SJSA1 (cell line): ENCODE measurements at places on chromosomes 1 and 21.

DNA sequence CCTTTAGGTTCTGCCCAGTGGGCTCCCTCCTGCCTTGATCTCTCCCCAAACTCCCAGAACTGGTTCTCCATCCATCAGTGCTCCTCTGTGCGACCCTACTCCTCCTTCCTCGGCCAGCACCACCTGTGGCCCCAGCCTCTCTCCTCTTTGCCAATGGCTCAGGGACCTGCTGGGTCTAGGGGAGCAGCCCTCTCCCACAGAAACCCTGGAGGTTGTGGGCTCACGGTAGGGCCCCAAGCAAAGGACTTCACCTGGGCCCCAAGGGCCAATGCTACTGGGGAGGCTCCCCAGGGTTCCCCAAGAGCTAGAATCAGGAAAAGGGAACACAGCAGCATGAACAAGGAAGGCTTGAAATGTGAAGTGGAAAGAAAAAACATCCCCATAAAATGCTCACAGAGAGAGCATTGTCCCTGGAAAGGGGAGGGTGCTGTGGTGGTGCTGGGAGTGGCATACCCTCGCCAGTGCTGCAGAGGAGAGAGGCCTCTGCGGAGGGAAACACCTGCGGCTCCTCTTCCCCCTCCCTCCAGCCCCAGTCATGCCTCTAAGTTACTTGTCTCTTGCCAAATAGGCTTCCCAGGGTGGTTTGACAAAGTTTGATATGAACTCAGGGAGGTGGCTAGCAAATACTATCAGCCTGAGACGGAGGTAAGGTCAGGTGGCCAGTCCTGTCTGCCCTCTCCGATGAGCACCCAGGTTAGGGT lies 2.5 kb downstream of the TMEM63A start:
- peaks cover 23% of the 10 kb centered on the region for H3K4me1 ChIP-seq
- H3K27me3 ChIP-seq = no peaks in the 10 kb centered on the region
- H3K27ac ChIP-seq = no peak overlapping the region
- no peak for DNase-seq

GRCh38 chr1:232221802-232222499 lies 408.0 kb downstream of the SIPA1L2 start:
- no peak overlapping the region for H3K27ac ChIP-seq
- H3K27me3 ChIP-seq = no peaks in the 10 kb centered on the region
- H3K36me3 ChIP-seq = no peaks in the 10 kb centered on the region
- H3K4me3 ChIP-seq = no peak overlapping the region

GRCh38 chr1:229562686-229563085 lies 4.2 kb upstream of the ABCB10 start:
- H3K4me1 ChIP-seq = peaks cover 8% of the 10 kb centered on the region
- no peak for DNase-seq
- H3K36me3 ChIP-seq = peaks cover 4% of the 10 kb centered on the region
- H3K27me3 ChIP-seq = no peaks in the 10 kb centered on the region
- no peak overlapping the region for H3K4me3 ChIP-seq

GRCh38 chr1:80994934-80995333 lies 805.8 kb upstream of the ADGRL2 start:
- H3K27ac ChIP-seq = no peak overlapping the region

DNA sequence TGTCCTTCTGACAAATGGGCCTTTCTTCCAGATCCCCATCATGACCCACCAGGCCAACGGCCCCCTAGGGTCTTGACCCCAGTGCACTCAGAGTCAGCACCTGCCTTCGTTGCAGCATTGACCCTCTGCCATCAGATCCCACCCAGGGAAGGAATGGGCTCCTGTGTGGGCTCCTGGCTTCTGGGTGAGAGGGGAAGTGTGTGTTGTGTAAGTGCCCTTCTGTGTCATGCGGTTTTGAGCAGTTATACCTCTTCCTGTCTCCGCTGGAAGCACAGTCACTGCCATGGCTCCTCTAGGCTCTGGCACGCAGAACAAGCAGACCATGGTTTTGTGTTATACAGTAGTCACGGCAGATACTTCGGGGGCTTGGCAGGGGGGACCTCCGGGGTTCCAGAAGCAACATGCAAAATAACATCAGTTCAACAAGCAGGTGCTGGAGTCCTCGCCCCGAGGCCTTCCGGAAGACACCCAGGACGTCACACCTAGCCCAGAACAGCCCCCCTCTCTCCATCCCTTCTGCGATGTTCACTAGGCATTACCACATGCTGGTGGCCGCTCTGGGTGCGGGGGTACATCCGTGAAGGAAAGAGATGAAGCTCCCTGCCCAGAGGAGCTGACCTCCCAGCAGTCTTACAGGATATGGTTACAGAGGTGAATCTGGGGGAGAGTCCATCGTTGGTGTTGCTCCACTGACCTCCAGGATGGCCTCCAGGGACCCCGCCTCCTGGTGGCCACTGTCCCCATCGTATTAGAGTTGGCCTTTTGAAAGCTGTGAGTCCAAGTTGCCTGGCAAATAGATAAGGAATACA lies 17.4 kb upstream of the KCNAB2 start:
- DNase-seq = no peak
- H3K27ac ChIP-seq = no peak overlapping the region
- H3K27me3 ChIP-seq = no peaks in the 10 kb centered on the region
- H3K36me3 ChIP-seq = no peaks in the 10 kb centered on the region

GRCh38 chr1:186503190-186503589 lies 42.3 kb upstream of the PDC start:
- H3K4me3 ChIP-seq = no peak overlapping the region
- no peaks in the 10 kb centered on the region for H3K36me3 ChIP-seq
- no peaks in the 10 kb centered on the region for H3K4me1 ChIP-seq
- no peaks in the 10 kb centered on the region for H3K27me3 ChIP-seq
- no peak for DNase-seq

- no peaks in the 10 kb centered on the region for H3K27me3 ChIP-seq
- peaks cover 27% of the 10 kb centered on the region for H3K4me1 ChIP-seq
- peak; percentile 78 for DNase-seq
- peak overlapping the region; percentile 67 for H3K27ac ChIP-seq
- H3K36me3 ChIP-seq = no peaks in the 10 kb centered on the region; the same call in 1 of the 2 replicates
These were observed 746 bp downstream of the MACF1 start for GRCh38 chr1:39205102-39205780.

- no peak overlapping the region for H3K27ac ChIP-seq
- H3K36me3 ChIP-seq = no peaks in the 10 kb centered on the region
- H3K4me1 ChIP-seq = no peaks in the 10 kb centered on the region
- DNase-seq = no peak
- no peak overlapping the region for H3K4me3 ChIP-seq
These were observed 149.2 kb downstream of the BEND5 start for GRCh38 chr1:48627486-48627885.

GRCh38 chr21:44756423-44757185 lies 45.0 kb downstream of the UBE2G2 start:
- H3K36me3 ChIP-seq = no peaks in the 10 kb centered on the region
- H3K27me3 ChIP-seq = 0 out of 2 replicates have a peak, but pooled peaks cover 2% of the 10 kb centered on the region
- H3K27ac ChIP-seq = no peak overlapping the region

- no peak for DNase-seq
- H3K27ac ChIP-seq = no peak overlapping the region
- H3K4me3 ChIP-seq = no peak overlapping the region
- H3K36me3 ChIP-seq = no peaks in the 10 kb centered on the region
- H3K4me1 ChIP-seq = no peaks in the 10 kb centered on the region
These were observed 37.7 kb upstream of the MAP10 start for GRCh38 chr1:232767305-232768074.

GRCh38 chr1:115314765-115315164 lies 23.3 kb downstream of the NGF start:
- H3K4me3 ChIP-seq = no peak overlapping the region
- H3K36me3 ChIP-seq = no peaks in the 10 kb centered on the region
- H3K27ac ChIP-seq = peak overlapping the region; percentile 74
- DNase-seq = peak; percentile 76

- no peaks in the 10 kb centered on the region for H3K27me3 ChIP-seq
- no peak overlapping the region for H3K27ac ChIP-seq
- H3K36me3 ChIP-seq = no peaks in the 10 kb centered on the region
- DNase-seq = no peak
- H3K4me3 ChIP-seq = no peak overlapping the region
These were observed 247.9 kb downstream of the FGGY start for GRCh38 chr1:59544615-59545293.

DNA sequence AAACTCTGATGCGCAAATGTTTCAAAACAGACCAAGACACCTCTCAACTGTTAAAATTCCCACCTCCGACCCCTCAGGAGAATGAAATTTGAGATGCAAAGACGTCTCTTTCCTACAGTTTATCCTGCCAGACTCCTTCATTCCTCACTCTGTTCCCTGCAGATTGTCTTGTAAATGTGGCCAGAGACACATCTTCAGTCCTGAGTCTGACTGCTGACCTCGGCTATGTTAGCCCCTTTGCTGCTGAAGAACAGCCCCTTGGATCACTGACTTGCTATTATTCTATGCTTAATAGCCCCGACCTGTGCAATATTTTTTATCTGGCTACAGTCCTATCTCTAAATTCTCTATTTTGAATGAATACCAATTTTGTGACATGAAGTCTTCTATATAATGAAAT lies 16.6 kb upstream of the ESRRG start:
- H3K27ac ChIP-seq = no peak overlapping the region
- no peaks in the 10 kb centered on the region for H3K27me3 ChIP-seq
- H3K4me3 ChIP-seq = no peak overlapping the region
- DNase-seq = no peak
- no peaks in the 10 kb centered on the region for H3K4me1 ChIP-seq
- H3K36me3 ChIP-seq = no peaks in the 10 kb centered on the region

GRCh38 chr1:160247053-160247452 lies 15.3 kb downstream of the DCAF8 start:
- H3K27me3 ChIP-seq = no peaks in the 10 kb centered on the region
- peaks cover 15% of the 10 kb centered on the region for H3K36me3 ChIP-seq
- H3K4me3 ChIP-seq = no peak overlapping the region
- peaks cover 15% of the 10 kb centered on the region for H3K4me1 ChIP-seq
- no peak for DNase-seq
